ENCODE measurements at places on chromosomes 11 and 22.

- DNase-seq: no peak
These were observed 40.8 kb downstream of the PDHX start for GRCh38 chr11:34957206-34957605.

GRCh38 chr22:38285018-38285417 lies 12.2 kb upstream of the TMEM184B start:
- no peak for DNase-seq

DNA sequence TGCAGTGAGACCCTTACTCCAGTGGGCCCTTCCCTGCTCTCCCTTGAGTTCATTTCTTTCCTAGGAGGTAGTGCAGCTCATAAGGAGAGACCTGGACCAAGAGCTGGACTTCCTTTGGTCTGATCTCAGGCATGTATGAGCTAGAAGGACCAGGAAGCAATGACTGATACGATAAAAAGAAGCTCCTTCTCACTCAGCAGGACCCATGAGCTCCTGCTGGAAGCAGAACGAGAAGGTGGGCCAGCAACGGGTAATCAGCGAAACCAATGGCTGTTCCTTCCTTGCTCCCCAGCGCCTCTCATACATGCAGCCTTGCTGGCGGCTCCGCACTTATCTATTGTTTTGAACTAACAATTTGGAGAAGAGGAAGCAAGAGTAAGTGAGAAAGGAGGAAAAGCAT lies 56.8 kb downstream of the RPUSD4 start:
- no peak for DNase-seq

DNA sequence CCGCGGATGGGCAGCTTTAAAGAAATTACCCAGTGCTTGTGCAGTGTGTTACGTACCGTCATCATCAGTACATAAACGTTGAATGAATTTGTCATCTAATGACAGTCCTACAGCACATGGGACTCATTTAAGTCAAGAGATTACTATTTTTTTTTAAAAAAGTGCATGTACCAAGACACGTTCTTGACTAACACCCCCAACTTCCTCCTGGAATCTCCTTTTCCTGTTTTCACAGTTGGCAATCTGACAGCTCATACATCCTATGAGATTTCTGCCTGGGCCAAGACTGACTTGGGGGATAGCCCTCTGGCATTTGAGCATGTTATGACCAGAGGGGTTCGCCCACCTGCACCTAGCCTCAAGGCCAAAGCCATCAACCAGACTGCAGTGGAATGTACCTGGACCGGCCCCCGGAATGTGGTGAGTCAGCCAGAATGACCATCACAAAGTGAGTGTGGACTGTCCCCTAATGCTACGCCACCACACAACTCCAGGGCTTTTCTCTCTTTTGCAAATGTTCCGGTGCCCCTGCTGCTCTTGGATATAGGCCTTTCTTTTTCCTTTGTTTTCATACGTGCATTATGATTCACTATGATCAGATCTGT lies 162.0 kb upstream of the SORL1-AS1 start:
- no peak for DNase-seq

GRCh38 chr11:118607401-118608359 lies at the start of gene PHLDB1:
Gene PHLDB1 (plus strand): TSS chr11:118607615. CDS start chr11:118613837, 6,222 bp downstream.
- peak; percentile 82 for DNase-seq

DNA sequence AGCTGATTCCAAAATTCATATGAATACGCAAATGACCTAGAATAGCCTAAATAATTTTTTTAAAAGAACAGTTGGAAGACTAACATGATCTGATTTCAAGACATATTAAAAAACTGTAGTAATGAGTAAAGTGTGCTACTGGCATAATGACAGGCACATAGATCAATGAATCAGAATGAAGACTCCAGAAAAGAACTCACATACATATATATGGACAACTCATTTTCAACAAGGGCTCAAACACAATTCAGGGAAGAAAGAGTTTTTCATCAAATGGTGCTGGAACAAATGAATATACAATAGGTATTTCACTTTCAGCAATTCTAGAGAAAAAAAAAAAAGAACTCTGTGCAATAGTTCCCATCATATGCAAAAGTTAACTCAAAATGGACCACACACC lies 33.7 kb downstream of the BTBD10 start:
- DNase-seq: no peak

- DNase-seq: no peak
These were observed 93.2 kb downstream of the RELT start for GRCh38 chr11:73469401-73469800.

- no peak for DNase-seq
These were observed 8.4 kb upstream of the FTH1 start for GRCh38 chr11:61975638-61976419.

GRCh38 chr22:38203090-38203810 lies 1.5 kb downstream of the MAFF start:
- DNase-seq: peak; percentile 68

DNA sequence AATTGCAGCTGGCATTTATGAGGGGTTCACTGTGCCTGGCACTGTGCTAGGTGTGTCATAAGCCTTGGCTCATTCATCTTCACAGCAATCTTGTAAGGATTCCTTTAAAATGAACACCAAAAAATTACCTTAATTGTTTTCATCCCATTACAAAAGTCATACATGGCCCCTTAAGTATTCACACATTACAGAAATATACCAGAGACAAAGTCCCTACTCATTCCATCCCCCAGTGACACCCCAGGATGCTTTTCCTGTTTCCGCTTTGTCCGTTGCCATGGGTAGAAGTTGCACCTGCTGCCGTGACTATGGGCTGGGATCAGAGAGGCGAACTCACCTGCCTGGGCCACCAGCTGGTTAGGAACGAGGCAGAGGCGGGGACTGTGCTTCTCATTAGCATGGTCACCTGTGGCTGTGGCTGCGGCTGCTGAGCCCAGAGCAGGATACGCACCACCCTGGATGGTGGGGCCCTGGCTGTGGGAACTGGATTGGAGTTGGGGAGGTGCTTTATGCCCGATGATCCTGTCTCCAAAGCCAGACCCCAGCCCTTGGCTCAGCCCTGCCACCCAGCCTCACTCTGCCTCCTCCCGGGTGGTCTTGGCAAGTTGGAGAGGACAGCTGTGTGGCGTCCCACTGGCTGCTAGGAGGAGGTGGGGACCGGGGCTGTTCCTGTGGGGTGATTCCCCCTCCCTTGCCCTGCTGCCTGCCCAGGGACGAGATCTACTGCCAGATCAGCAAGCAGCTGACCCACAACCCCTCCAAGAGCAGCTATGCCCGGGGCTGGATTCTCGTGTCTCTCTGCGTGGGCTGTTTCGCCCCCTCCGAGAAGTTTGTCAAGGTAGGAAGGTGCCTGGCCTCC lies 60.8 kb downstream of the MYO7A start:
- peak; percentile 100 for DNase-seq

DNA sequence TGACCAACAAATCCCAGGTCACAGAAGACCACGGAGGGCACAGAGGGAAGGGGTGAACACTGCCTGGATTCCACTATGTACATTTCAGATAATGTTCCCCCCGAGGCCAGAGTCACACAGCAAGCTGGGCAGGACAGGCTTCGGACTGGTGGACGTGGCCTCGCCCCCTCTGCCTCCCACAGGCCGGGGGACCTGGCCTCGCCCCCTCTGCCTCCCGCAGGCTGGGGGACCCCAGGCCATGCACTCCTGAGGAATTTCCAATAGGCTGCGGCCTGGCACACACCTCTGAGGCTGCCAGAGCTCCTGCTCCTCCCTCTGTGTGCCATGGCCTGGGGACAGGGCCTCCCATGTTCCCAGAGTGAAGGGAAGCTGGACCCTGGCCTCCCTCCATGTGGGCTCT lies 1352.8 kb downstream of the BRD1 start:
- DNase-seq: no peak

GRCh38 chr11:7332451-7332850 lies 80.7 kb downstream of the SYT9 start:
- DNase-seq: no peak

DNA sequence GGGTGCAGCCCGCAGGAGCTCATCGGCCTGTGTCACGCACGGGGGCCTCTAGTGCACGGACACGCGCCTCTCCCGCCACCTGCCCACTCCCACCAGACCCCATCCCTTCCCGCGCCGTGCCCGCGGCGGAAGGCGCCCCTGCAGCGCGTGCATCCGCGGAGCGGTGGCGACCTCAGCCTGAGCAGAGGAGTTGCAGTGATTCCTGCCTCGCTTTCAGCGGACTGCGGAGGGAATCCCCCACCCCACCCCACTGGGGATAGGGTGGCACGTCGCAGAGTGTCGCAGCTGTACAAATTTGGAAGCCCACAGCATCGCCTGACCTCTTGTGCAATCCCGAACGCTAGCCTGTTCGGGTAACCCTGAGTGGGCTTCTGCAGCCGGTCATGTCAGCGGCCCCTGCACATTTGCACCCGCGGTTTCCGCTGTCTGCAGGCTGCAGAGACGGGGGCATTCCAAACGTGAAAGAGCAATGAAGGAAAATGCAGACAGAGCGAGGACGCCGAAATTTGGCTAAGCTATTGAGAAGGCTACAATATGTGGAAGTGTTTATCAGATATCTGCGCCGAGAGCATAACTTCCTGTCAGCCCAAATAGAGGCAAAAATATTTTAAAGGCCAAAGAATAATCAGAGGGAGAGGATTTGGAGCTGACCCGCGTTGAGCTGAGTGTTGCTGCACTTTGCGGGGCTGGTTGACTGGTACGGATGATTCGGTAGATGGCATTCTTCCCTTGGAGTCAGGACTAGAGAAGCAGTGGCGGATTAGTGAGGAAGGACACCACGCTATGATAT lies 617 bp upstream of the ARHGAP20 start:
- peak; percentile 45 for DNase-seq

DNA sequence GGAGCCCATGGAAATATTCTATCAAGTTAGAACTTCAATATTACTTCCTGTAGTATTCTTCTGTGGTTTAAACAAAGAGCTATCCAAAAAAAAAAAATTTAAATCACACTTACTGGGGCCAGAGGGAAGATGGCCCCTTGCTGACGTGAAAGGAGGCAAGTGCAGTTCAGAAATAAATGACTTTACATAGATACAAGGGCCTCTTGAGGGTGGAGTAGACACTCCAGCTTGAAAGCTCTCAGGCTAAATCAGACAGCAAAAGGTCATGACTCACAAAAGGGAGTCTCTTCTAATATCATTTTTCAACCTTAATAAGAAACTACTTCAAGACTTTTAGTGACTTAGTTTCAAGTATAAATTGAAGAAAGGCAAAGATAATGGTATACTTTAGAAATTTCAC lies 1160.3 kb downstream of the FAM181B start:
- DNase-seq: peak; percentile 95

DNA sequence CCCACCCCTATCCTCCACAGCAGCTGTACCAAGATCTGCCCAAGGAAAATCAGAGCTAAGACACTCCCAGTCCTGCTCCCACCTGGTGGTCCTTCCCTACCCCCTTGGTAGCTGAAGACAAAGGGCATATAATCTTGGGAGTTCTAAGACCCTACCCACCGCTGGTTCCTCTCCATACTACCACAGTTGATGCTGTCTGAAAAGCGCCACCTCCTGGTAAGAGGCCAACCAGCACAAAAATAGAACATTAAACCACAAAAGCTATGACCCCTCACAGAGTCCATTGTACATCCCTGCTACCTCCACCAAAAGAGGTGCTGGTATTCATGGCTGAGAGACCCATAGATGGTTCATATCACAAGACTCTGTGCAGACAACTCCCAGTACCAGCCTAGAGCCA lies 161.5 kb upstream of the ARHGAP42 start:
- peak; percentile 65 for DNase-seq

DNA sequence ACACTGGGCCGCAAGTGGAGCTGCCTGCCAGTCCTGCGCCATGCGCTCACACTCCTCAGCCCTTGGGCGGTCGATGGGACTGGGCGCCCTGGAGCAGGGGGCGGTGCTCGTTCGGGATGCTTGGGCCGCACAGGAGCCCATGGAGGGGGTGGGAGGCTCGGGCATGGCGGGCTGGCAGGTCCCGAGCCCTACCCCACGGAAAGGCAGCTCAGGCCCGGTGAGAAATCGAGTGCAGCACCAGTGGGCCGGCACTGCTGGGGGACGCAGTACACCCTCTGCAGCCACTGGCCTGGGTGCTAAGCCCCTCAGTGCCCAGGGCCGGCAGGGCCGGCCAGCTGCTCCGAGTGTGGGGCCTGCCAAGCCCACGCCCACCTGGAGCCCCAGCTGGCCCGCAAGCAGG lies 328.7 kb upstream of the LRRC4C start:
- no peak for DNase-seq

DNA sequence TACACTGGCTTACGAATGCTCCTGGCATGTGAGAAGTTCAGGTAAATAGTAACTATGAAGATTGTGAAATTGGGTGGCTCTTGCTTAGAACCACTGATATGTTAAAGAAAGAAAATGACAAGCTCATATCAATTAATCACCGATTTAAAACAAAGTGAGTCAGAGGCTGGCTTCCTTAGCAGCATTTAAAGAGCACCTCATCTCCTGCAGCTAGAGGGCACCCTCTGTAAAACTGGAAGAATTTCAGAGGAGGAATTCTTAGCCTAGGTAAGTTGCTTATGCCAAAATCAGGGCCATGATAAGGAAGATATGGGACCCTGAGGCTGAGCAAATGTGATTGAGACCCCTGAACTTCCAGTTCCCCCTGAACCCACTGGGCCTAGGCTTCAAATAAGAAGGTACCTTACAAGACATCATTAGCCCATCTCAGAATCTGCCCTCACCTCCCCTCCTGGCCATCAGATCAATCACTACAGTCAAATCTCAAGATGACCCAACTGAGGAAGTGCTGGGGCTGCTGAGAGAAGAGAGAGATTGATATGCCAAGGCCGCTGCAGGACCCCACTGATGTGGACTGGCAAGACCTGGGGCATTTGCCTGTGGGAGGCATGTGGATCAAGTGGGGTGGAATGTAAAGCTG lies 8.6 kb upstream of the CD3E start:
- peak; percentile 64 for DNase-seq

- DNase-seq: no peak
These were observed 765 bp downstream of the BCO2 start for GRCh38 chr11:112176077-112176476.

- DNase-seq: no peak
These were observed 80.7 kb downstream of the PKNOX2 start for GRCh38 chr11:125245299-125245698.

GRCh38 chr11:74325649-74326645 lies 14.5 kb upstream of the P4HA3 start:
- no peak for DNase-seq

DNA sequence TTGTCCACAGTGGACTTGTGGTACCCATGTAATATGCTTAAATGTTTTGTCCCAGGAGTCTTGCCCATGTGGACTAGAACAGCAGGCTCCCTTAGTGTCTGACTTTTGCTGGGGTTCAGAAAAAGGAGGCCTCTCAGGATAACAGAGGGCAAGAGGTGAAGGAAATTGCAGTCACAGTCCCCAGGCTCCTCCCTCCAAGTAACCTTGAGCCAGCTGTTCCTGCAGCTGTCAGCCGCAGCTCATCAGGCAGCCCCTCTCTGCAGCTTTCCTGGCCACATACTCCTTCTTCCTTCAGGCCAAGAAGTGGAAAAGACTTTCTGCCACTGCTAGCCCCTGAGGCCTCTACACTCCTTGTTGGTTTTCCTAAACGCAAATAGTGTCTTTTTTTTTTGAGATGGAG lies 6.3 kb upstream of the MYO18B start:
- DNase-seq: no peak

DNA sequence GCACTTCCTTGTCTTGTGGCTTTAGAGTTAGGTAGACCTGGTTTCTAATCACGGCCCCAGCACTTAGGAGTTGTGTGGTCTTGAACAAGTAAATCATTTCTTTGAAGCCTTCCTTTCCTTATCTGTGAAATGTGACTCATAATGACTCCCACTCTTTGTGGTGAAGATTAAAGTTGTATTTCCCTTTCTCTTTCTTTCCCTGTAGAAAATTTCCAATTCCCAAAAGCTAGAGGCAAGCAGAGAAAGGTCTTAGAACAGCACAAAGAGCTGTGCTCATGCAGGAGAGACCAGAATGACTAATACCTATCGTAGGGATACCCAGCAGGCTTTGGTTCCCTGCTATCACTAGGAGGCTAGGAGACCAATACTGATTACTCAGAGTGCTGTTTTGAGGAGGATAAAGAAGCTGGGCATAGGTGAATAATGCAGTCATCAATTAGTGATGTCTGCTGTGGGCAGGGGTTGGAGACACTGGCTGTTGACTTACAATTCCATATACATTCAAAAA lies 270.7 kb upstream of the SYN3 start:
- no peak for DNase-seq

All from DMS53 (cell line).